Stimulated activated CD8-positive, alpha-beta memory T cell treated with anti-CD3 and anti-CD28 coated beads, Interleukin-4, amount 100 ng/mL, for 4 hours (primary cell): ENCODE measurements at places on chromosomes 6 and 20.

DNA sequence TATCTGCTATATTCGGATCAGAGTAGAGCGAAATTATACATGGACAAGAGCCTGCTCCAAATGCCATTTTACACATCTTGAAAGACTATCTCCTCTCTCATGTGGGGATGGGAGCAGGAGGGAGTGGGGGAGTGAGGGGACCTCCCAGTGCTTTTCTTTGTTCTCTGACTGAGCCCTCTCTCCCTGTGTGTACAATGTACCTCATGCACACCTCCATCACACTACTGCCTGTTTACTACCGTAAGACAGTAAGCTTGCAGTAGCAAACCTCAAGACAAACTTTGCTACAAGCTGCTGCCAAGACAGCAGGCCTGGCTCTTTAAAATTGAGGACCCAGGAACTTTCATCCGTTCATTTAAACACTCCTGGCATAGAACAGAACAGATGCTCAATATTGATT, 7.2 kb downstream of the NHSL1 start:
- DNase-seq = no peak

DNA sequence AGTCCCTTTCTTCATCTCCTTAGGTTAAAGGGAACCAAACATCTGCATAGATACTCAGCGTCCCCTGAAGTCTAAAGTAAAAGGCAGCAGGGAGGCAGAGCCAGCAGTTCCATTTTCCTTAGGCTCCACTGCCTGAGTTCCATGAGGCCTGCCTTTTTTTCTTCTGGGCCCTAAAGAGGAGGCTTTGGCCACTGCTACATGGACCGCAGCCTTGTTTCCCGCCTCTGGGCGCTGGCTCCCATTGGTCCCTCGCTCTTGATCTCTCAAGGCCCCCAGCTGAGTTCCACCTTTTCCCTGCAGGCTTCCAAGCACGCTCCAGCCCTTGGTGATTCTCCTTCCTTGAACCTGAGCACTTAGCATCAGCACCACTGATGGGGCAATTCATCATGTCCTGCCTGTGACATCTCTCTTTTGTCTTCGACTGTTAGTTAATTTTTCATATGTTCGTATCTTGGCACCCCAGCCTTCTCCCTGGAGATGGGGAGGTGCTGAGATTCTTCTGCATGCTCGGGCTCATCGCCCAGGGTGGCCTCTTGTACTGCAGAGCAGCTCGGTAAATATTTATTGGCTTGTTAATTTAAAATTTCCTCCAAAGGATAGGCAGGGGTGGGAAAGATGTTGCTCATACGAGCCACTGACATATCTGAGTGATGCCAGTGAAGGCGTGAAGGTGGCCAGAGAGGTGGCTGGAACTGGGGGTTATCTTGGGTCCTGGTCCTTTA, 3.4 kb downstream of the MLN start:
- no peak for DNase-seq

DNA sequence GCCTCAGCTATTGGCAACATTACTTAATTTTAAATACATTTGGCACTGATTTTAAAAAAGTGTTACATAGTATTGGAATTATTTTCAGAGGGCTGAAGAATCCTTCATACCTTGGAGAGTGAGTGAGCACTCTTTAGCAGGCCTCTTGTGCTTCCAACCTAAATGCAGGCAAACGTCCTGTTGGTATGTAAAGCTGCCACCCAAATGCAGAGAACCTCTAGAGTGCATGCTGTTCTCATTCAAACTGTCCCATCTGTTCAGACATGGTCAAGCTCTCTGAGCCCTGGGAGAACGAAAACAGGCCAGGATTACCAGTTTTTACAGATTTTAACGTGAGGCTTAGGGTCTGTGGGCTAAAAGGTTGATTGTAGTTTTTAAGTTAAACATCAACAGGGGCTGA, 378.0 kb upstream of the FLRT3 start:
- DNase-seq = no peak

DNA sequence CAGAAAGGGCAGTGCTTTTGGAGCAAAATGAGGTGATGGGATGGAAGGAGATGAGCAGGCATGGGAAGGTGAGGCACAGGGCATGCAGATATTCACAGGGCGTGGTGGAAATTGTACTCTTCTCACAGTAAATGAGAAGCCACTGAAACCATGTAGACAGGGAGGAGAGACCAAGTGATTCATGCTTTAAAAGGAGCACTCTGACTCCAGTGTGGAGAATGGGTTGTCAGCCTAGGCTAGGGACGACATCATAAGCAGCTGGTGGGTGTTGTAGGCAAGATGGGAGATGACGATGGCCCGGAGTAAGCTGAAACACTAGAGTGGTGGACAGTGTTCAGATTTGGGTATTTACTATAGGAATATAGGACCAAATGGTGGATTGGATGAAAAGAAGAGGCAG, 18.4 kb downstream of the PDE7B start:
- no peak for DNase-seq

DNA sequence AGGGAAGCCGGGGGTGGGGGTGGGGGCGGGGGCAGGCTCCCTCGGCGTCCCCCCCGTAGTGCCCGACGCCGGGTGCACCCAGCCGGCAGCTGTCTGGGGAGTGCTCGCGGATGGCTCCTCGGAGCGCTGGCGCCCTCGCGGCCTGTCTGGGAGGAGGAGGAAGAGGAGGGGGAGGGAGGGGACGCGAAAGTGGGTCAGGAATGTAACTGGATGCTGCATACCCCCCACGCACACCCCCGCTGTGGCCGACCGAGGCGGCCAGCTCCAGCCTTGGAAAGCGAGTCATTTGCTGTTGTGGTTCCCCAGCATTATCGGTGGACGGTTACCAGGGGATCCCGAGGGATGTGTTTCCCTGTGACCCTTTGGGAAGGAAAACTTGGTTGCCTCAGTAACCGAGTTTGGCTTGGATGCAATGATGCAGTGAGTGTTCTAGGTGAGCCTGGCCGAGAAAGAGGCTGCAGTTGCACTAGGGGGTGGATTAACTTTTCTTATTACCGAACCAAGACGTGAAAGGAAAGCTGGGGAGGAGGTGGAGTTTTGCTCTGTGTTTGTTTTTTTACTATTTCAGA, 55.2 kb upstream of the RREB1 start:
- DNase-seq = no peak

DNA sequence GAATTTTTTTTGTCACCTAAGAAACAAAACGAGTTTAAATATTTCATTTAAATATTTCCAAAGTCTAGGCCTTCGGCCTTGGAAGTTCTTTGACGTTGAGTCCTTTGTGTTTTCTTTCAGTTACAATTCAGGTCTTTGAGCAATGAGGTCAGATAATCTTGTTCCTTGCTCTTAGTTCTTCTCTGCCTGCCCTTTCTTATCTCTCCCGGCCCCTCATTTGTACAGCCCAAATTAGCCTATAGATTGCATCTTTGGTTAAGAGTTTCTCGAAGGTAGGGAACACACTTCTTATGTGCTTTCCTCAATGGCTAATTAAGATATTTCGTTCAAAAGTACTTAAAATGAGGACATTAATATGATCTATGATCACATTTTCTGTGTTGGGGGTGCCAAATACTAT, 18.5 kb downstream of the RPS12 start:
- DNase-seq = no peak

GRCh38 chr20:41524980-41525613, 93.1 kb downstream of the CHD6 start:
- DNase-seq = no peak

GRCh38 chr20:2840967-2841531, 504 bp downstream of the VPS16 start:
- no peak for DNase-seq

- DNase-seq = no peak
These were observed 379.7 kb upstream of the PTCHD4 start for GRCh38 chr6:48490658-48491057.

DNA sequence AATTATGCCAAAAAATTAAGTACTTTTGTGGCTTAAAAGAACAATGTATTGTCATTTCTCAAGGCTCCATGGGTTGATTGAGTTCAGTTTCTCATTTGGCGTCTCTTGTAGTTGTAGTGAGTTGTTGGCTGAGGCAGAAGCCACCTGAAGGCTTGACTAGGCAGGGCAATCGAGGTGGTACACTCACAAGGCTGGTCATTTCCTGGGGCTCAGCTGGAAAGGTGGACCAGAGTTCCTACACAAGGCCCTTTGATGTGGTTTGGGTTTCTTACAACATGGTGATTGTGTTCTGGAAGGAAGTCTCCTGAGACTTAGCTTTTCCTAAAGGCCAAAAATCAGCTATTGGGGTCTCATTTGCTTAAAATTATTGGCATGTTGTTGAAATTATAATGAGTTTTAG, 22.6 kb downstream of the MAS1 start:
- DNase-seq = no peak

GRCh38 chr6:55069132-55069781, 105.1 kb upstream of the HCRTR2 start:
- DNase-seq = no peak

DNA sequence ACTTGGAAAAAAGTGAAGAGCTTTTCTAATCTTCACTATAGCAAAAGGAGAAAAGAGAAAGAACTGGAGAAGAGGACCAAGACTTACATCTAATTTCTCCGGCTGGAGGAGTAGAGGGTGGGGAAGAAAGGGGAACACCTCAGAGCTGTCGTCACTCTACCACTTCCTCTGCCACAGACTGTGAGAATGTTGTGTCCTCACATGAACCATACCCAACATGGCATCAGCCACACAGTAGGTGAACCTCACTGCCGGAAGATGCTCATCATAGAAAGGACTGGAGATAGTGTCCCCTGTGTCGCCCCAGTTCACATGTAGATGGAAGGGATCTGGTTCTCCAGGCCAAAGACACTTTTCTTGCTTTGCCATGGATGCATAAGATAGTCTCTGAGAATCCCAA, 604.4 kb upstream of the NOX3 start:
- no peak for DNase-seq
